ENCODE measurements at places on chromosomes 6 and 20.

DNA sequence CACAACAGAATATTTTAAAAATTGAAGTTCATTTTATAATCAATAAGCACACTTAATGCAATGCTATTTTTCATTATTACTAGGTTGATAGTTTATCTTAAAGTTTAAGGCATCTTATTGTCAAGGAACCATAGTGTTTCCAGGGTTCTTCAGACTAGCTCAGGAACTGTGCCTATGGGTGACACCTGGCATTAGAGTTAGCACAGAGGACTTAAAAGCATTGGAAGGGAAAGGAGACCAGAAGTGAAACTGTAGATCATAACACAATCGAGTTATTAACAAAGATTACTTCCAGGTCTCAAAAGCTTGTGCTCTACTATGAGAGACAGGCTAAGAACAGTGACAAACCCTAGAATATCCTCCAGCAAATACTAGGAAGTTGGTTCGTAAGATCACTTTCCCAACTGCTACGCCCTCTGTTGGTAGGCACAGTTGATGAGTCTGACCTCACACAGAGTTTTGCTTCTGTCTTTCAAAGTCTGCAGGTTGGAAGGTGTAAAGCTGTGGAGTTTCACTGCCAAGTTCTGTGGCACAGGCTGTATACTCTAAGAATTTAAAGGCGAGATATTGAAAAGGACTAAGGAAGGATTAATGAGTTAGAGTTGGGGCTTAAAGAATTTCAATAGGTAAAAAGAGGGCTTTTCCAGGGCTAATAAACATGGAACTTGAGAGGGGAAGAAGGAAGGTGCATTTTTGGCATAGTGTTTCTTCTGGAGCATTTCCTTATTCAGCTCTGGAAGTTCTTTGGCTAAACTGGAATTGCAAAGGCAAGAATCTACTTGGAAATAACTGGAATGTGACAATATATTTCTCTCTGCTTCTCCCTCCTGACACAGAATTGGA is 531.3 kb upstream of the JAG1 start:
- no peak for DNase-seq

- DNase-seq: no peak
Measured at GRCh38 chr6:122049341-122049740, 350.1 kb upstream of the HSF2 start.

DNA sequence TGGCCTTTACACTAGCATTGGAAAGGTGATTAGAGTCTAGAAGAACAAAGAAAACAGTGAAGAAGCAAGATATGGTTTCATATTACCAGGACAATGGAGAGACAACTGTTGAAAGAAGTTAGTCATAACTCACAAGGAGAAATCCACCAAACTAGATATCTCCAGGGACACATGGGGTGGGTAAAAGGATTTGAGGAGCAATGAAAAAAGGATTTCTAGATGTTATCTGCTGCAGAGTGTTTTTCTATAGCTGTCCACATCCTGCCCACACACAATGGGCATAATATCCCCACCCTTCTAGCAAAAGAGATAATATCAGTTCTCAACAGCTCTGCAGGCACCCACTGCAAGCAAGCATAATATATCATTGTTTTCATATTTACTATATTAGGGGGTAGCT is 303.1 kb downstream of the HAO1 start:
- DNase-seq: no peak

DNA sequence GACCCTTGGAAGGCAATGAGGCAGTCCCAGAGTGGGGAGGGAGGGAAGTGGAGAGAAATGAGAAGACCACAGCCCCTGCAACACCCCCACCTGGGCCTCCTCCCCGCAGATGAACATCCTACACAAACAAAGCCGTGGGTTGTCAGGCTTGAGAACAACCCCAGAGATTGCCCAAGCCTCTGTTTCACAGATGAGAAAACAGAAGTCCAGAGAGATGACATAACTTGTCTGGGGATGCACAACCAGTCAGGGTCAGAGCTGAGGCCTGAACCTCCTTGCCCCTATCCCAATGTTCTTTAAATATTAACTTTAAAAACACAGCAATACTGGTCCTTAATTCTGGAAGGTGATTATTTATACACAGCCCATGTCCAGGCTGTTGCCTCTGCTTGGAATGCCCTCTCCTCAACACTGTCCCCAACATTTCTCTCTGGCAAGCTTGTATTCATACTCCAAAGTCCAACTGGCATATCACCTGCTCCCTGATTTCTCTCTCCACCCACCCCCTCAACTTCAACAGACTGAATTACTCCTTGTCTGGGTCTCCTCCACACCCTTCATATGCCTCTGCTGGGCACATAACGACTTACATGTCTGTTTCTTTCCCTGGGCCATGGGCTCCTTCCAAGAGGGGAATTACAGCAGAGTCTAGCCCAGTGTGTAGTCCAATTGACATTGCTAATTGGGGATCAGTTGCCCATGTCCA is 135.5 kb upstream of the LRFN2 start:
- no peak for DNase-seq

GRCh38 chr6:150876598-150876997 is 11.1 kb downstream of the MTHFD1L start:
- DNase-seq: no peak

DNA sequence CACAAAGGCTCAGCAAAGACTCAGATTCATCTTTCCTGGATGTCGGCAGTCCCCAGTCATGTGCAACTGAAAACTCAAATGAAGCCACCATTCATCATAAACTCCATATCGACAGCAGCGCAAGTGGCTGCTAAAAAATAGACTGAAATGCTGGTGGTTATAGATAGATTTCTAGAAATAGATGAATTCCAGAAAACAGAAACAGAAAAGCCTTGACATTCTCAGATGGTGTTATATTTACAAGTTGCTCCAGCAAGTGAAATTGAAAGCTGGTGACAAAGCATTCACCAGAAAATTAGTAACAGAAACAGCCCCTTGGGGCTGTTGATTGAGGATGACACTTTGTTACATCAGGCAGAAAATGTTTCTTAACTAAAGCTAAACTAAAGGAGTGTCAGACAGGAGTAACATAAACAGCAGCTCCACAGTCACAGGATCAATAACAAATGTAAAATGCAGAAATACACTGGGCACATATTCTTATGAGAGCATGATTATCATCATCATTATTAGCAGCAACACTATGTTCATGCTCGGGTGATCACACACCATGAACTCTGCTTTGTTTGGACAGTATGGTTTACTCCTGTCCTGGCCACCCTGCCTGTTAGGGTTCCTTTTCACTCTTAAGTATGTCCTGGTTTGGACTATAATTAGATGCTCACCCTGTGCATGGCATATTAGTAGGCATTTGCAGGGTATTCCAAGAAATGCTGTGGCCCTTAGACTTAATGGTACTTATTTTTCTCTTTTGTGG is 36.4 kb upstream of the SLC35F1 start:
- DNase-seq: no peak

GRCh38 chr6:1757131-1757530 is 147.4 kb downstream of the FOXC1 start:
- no peak for DNase-seq

DNA sequence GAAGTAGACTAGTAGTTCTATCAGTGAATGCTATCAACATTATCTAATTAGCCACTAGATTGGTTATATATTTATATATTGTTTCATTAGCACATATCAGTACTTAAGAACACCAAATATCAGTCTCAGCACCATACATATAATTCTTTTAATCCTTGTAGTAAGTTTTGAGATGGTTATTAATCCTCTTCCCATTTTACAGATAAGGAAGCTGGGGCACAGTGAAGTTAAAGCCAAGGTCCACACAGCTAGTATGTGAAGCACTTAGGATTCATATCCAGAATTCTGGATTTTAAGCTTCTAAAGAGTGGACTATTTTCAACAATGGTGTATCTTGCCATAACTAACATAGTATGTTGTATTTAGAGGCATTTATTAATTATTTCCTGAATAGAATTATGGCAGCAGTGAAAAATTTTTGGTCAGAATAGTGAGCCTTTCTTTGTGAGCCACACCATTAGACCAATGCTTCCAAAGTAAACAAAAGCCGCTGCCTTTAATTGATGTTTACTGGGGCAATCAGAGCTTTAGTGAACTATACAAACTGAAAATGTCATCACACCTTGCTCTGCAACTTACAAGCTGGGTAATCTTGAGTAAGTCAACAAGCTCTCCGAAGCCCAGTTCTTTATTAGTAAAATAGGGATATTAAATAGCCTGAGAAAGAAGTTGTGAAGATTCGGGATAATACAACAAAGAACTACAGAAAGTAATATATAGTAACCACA is 41.9 kb upstream of the HBS1L start:
- DNase-seq: no peak

DNA sequence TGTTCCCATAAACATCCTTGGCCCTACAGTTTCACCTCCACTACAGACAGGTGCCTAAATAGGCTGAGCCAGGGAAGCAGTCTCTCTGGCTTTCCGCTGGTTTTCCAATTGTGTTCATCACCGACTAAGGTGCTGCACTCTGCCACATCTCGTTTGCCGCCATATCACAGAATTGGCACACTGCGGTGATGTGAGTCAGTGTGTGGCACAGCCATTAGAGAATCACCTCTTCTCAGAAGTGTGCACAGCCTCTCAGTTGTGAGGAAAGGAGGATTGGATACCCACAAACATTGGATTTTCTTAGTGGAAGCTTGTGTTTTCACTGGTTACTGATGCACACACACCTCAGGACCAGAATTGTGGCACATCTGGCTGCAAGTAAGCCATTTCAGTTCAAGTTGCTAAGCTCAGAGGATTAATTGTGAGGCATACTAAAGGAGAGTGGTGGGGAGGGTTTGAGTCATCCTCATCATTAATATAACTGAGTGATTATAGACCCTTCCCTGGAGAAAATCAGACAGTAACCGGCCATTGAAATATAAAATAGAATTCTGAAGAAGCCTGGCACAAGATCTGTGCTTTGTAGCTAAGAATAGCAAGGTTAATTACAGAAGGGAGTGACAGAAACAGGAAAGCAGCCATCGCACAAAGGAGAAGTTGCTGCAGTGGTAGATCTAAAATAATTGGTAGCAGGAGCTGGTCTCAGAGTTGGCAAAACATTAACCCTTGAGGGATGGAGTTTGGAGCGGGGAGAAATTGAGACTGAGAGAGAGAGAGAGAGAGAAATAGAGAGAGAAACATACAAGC is 506.9 kb downstream of the LMBRD1 start:
- DNase-seq: no peak

DNA sequence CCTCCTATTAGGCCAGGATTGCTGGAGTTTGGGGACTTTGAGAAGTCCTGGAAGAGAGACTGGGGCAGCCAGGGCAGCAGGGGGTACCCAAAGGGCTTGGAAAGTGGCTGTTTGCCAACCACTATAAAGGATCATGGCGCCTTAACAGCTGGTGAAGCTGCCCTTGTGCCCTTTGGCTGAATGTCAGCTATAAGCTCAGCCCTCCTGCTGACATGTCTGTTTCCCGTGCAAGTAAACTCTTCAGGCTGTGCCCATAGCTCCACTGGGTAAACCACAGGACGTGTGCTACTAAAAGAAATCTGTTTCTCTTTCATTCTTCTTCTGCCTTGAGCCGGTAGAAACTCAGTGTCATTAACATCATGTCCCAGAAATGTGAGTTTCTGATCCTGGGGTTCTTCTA is 97.3 kb downstream of the CAP2 start:
- no peak for DNase-seq

- DNase-seq: no peak
Measured at GRCh38 chr20:56986931-56987720, 279.3 kb downstream of the BMP7 start.

GRCh38 chr6:126335210-126335609 is 4.7 kb upstream of the CENPW start:
- DNase-seq: no peak

GRCh38 chr6:168292826-168293225 is 26.8 kb downstream of the DACT2 start:
- DNase-seq: no peak

- DNase-seq: no peak
Measured at GRCh38 chr6:37624121-37624520, 73.6 kb downstream of the MDGA1 start.

DNA sequence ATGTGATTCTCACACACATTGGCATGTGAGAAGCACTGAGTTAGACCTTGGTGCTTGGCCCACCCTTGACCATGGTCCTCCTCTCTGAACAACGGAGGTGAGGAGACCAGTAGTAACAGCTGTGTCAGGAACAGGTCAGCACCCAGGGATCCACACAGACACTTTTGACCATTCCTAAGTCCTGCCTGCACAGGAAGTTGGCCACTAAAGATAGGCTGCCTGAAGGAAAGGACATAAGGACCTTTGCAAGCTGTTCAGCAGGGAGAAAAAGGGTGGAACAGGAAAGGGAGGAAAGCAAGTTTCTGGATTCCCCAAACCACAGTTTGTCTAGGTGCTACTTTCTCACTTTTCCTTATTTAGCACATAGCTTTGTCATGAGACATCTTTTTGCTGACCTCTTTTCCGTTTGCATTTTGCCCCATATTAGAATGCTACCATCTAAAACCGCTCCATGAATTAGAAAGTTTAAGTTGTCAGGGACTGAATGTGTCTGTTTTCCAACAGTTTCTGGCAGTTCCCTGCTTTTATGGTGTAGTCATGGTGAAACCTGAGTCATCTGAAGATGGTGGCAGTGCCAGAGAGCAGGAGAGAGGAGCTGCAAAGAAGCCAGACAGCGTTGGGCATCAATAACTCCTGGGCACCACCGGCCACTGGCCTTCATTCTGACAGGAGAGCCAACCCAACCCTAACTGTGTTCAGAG is 1.1 kb upstream of the CD109 start:
- no peak for DNase-seq

- DNase-seq: no peak
Measured at GRCh38 chr6:15530411-15530810, 132.4 kb downstream of the DTNBP1 start.

- DNase-seq: no peak
Measured at GRCh38 chr6:117481926-117482239, 591 bp upstream of the DCBLD1 start.

All from activated T-cell treated with anti-CD3 and anti-CD28 coated beads for 48 hours (primary cell).